Caki2 (cell line): ENCODE measurements at places on chromosomes 7 and 10.

GRCh38 chr7:104358446-104359132, 30.2 kb downstream of the LHFPL3 start:
- no peak for DNase-seq

- no peak for DNase-seq
Observed at GRCh38 chr7:128075242-128076095, 44.2 kb upstream of the LRRC4 start.

GRCh38 chr10:110141185-110141584, 66.2 kb upstream of the MXI1 start:
- no peak for DNase-seq

- no peak for DNase-seq
Observed at GRCh38 chr10:104648421-104648820, 7.3 kb downstream of the SORCS3 start.
